ENCODE measurements at places on chromosomes 13 and 19.

DNA sequence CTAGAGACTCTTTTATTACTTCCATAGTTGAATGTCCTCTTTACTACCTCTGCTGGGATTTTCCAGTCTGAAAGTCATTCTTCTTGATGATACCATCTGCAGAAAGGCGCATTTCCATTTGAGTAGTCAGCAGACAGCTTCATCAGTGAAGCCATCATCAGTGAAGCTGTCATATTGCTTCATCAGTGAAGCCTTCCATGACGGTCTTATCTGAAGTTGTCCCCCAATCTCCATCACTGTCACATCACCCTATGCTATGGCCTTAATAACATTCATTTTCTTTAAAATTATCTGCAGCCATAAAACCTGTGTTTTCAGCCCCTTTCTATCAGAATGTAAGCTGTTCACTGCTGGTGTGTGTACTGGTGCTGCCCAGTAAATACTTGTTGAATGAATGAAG lies 151.6 kb downstream of the B3GLCT start:
- DNase-seq = no peak

GRCh38 chr13:98315466-98315865 lies 138.4 kb upstream of the RNF113B start:
- DNase-seq = no peak

- DNase-seq = no peak
These were observed 21.1 kb downstream of the PROSER1 start for GRCh38 chr13:39016787-39017186.

- no peak for DNase-seq
These were observed 151.9 kb downstream of the LACC1 start for GRCh38 chr13:44031555-44031954.

GRCh38 chr13:110310541-110311442 lies 3.7 kb downstream of the COL4A2 start:
- DNase-seq = no peak

- DNase-seq = no peak
These were observed 6.7 kb downstream of the NAPSA start for GRCh38 chr19:50358483-50359327.

DNA sequence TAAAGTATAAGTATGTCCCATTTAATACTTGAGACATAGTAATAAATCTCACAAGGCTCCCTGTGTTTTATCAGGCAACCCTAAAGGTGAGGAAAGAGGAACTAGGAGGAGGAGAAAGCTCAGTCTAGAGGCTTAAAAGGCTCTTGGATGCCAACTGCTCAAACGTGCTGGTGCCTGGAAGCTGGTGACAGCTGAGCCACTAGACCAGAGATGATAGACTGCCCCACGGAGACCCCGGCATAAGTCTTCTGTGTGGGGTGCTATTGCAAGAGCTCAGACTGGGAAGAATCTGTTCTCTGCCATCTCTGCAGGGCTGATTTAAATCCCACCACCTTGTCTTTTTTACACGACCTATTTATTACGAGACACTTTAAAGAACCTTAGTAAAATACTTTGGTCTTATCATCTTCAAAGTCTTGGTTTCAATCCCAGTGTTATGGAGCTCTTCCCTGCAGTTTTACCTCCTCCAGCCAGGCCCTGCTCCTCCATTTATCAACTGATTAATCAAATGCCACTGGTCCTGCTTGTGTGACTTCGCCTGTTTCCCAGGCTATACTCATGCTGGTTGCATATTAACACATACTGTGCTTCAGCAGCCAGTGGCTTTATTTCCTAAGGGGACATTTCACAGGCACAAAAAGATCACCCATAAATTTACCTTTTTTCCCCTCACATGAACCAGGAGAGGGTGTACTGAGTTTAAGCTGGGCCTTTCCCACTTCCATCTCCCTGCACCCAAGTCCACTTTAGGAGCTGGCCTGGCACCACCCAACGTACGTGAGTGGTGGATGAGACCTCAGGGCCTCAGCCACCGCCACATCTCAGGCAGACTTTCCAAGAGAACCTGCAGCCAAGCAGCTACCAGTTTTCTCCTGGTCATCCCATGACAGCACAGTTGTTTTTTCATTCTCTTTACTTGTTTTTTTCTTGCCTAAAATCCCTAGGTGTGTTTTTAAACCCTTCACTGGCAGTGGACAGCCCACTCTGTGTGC lies 7.8 kb upstream of the ATP12A start:
- DNase-seq = no peak

DNA sequence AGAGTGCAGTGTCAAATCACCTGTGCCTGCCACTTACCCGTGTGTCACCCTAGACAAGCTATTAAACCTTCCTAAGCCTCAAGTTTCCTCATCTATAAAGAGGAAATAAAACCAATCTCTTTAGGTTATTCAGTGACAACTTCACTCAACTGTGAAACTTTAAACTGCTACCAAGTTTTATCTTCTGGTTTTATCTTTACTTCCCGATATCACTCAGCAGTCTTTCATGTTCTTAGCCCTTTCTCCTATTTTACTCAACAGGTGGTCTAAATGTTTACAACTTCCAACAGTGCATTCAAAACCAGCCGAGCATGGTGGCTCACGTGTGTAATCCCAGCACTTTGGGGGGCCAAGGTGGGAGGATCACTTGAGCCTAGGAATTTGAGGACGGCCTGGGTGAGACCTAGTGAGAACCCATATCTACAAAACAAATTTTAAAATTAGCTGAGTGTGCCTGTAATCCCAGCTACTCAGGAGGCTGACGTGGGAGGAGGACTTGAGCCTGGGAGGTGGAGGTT lies 59.6 kb downstream of the GPALPP1 start:
- DNase-seq = no peak

DNA sequence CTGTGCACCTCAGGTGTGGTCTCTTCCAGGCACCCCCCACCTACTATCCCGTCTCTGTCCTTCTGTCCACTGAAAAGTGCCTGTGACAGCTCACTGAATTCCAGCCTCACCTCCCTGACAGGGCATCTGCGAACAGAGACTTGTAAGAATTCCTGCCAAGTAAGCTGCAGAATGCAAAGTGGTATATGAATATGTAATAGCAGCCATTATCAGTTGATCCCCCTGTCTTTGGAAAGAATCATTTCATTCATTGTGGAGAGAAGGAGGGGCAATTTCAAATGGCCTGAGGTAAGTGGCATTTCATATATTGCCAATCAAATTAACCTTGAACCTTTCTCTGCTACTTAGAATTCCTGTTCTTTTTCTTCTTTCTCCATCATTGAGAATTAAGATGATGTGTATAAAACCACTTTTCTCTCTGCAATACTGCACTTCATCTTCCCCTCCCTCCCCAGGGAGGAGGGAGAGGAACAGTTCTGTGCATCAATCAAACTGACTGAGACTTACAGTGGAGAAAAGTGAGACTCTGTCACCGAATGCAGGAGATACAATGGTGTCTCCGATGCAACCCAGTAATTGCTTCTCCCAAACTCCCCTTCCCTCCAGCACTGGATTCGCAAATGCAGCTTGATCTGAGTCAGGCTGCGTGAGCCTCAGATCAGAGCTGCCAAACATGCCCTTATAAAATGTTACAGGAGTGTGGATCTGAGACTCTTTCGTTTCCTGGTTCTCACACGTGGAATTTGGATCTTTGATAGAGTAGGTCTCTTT lies 91.7 kb downstream of the SLC10A2 start:
- no peak for DNase-seq

- no peak for DNase-seq
These were observed 6.5 kb downstream of the FLT3 start for GRCh38 chr13:28093881-28094280.

GRCh38 chr13:52127378-52127777 lies 1.5 kb downstream of the NEK5 start:
- no peak for DNase-seq

DNA sequence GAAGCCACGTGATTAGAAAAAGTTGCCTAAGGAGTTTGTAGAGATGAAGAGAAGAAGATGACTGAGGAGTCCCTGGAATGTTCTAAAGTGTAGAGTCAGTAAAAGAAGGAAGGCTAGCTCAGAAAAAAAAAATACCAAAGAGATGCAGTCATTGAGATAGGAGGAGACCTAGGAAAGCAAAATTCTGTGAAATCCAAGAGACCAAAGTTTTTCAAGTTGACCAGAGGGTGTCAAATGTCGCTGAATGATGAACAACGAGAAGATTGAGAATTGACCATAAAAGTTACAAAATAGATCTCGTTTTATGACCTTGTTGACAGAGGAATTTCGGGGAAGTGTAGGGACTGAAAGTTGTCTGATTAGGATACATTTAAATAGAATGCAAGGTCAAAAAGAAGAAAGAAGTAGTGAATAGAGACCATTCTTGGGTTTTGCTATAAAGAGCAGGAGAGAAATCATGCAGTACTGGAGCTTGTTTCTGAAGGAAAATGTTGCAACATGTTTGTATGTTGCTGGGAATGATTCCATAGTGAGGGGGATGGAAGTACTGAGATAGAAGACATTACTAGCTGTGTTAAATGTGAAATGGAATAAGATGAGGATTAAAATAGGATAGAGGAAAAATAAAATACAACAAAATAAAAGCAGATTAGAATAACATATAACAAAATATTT lies 30.2 kb upstream of the HTR2A start:
- no peak for DNase-seq

GRCh38 chr13:77139306-77139705 lies 112.3 kb upstream of the FBXL3 start:
- no peak for DNase-seq

GRCh38 chr13:36950920-36951319 lies 30.9 kb upstream of the SMAD9 start:
- DNase-seq = no peak

DNA sequence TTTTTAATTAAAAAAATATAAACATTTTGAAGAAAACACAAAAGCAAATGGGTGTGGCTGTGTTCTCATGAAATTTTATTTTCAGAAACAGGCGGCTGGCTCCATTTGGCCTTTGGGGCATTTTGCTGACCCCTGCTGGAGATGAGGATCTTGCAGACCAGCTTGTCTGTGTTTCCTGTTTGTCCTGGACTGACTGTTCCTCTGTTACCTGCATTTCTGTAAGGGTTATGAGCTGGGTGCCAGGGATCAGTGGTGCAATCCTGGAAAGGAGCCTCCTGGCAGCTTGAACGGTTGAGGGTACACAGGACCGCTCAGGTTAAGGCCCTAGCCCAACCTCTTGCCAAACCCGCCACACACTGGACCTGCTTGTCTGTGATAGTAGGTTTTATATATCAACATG lies 49.9 kb downstream of the ZNF787 start:
- DNase-seq = no peak

GRCh38 chr19:5934774-5935472 lies 20.9 kb downstream of the CAPS start:
- DNase-seq = no peak

GRCh38 chr13:45921162-45921736 lies 69.7 kb upstream of the SIAH3 start:
- no peak for DNase-seq

GRCh38 chr19:38691938-38692457 lies 44.5 kb downstream of the ACTN4 start:
- DNase-seq = no peak

- no peak for DNase-seq
These were observed 16.6 kb upstream of the SHKBP1 start for GRCh38 chr19:40560092-40560507.

- no peak for DNase-seq
These were observed 617 bp upstream of the IQCN start for GRCh38 chr19:18274781-18275356.

- no peak for DNase-seq
These were observed 1381.5 kb downstream of the SLITRK5 start for GRCh38 chr13:89052699-89053098.

- no peak for DNase-seq
These were observed 20.5 kb downstream of the SMARCA4 start for GRCh38 chr19:10981252-10981895.

DNA sequence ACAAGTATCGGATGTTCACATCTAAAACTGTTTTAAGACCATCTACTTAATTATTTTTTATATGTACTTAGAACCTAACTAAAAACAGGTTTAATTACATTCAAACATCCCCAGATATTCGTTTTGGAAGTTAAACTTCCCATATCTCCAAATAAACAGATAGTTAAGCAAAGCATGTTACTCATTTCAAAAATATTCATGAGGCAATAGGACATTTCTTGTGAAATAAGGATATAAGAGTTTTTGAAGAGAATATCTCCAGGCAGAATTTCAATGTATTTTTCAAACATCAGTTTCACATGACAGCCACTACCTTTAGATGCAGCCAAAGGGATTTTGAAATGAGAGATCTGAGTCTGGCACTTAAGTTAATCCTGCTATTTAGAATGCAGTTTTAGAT lies 697.5 kb downstream of the SLITRK1 start:
- DNase-seq = no peak

DNA sequence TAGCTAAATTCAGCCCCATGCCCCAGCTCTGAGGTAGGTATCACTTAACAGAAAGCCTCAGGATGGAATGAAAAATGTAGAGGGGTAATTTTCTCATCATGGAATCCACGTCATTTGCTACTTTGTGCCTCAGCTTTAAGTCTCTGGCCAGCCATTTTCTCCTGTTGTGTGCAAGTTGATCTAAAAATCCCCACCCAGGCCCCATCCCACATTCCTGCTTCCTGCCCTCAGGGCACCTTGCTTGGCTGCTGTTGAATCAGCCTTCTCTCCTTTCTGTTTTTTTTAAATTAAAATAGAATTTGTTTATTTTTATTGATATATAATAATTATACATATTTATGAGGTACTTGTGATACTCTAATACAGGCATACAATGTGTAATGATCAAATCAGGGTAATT lies 179.9 kb upstream of the TSHZ3 start:
- DNase-seq = peak; percentile 17

DNA sequence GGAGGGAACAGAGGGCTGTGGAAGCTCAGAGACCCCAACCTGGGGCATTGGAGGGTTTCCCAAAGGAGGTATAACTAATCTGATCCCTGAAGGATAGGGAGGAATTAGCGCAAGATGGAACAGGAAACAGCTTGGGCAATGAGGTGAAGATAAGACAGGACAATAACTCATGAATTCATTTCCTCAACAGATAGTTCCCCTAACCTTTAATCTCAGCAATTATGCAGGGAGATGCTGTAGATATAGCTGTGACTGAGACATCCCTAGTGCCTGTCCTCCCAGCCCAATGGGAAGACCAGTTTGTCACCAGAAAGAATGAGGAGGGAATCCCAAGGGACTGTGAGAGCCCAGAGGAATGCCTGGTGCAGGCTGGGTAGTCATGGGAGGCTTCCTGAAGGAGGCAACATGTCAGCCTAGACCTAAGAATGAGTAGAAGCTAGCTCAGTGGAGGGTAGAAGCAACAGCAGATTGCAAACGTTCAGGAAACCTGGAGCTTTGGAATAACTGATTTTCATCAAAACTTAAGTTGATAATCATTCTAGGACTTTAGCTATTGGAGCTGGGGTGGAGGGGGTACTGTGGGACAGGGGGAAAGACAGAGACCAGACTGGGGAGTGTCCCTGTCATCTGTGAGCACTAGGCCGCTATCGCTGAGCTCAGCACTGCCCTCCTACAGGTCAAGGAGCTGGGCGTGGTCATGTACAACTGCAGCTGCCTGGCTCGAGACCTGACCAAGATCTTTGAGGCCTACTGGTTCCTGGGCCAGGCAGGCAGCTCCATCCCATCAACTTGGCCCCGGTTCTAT lies 18.8 kb downstream of the HIPK4 start:
- no peak for DNase-seq
